ENCODE measurements at places on chromosomes 3 and 15.

DNA sequence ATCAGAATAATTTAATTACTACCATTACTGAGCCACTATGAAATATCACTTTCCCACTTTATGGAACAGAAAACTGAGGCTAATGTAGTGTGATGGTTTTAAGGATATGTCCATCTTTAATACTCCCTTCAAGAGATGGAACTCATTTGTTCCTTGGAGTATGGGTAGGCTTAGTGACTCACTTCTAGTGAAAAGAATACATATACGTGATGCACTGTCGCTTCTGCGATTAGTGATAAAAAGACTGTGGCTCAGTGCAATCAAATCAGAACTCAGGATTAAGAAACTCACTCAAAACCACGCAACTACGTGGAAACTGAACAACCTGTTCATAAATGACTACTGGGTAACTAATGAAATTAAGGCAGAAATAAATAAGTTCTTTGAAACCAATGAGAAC lies 216.6 kb downstream of the SUCLG2 start:
- DNase-seq = no peak

DNA sequence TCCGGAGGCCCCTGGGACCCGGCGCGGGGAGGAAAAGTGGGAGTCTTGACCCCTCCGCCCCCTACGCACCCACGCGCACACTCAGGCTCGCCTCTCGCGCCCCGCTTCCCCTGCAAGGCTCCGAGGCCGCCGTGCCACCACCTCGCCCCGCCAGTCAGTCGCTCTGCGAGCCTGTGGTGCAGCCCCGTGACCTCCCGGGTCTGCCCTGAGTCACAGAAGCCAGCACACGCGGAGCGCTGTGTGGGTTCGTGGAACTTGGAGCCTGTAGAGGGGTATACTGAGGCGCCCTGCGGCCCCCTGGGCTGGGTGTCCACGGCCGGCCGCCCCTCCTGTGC lies 380 bp upstream of the ALS2CL start:
- DNase-seq = no peak

GRCh38 chr15:77031376-77032050 lies 36.6 kb downstream of the PSTPIP1 start:
- DNase-seq = peak; percentile 0

GRCh38 chr3:9957214-9957613 lies 5.0 kb upstream of the PRRT3 start:
- DNase-seq = no peak

- DNase-seq = no peak
These were observed 1.6 kb downstream of the EFHB start for GRCh38 chr3:19932422-19932821.
